Cortex of kidney (tissue), 1 donor: ENCODE measurements at places on chromosomes 6 and 20.

DNA sequence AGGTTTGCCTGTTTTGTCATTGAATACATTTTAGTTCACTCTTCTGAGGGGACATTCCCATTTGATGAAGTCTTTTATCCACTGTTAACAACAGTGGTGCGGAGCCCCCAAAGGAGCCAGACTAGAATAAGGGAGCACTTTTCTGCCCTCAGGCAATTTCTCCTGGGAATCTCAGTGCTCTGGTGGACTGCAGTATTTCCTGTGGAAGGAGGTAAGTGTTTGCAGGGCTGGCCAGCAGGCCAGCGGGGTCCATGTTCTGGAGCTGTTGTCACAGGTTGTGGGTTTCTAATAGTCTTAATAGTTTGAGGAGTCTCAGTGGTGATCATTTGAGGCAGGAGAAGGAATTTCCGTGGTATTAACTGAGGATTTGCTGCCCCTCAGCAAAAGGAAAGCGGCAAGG lies 83.5 kb downstream of the ASXL1 start:
- no peak for DNase-seq

DNA sequence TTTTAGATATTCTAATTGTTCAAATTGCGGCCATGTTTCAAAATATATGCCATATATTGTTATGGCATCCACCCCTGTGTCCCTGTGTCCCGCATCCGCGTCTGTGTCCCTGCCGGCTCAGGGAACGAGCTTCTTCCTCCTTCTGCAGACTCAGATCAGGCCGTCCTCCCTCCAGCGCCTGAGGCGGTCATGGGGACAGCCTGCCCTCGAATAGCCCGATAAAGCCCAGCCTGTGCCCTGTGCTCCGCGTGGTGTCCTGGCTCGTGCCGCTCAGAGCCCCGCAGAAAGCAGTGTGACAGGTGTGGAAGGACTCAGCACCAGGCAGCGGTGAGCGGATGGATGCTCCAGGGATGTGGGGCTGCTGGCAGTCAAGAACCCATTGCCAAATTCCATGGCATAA lies 663.4 kb upstream of the DEFB115 start:
- DNase-seq, result no peak

DNA sequence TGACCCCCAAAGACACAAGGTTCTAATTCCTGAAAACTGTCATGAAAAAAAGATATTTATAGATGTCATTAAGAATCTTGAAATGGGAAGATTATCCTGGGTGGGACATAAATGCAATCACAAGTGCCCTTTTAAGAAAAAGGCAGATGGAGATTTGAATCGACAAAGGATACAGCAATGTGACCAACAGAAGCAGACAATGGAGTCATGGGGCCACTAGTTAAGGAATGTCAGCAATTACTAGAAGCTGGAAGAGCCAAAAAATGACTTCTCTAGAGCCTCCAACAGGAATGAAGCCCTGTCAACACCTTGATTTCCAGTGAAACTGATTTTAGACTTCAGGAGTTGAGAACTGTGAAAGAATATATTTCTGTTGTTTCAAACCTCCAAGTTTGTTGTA lies 448.5 kb downstream of the MEI4 start:
- no peak for DNase-seq

DNA sequence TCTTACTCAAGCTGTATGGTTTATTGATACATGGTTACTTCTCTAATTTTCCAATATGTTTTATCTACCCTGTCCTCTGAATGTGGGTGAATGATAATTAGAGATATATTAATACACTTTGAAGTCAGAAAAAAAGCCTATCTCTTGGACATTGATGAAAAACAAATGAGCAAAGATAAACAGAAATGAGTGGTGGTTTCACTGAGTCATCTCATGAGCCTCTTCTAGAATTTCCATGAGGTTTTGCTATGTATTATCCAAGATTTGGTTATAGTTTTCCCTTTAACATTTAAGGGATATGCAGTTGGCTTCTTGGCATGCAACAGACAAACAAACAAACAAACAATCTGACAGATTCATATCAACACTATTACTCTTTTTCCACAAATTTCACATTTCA lies 586.8 kb downstream of the RFPL4B start:
- no peak for DNase-seq

DNA sequence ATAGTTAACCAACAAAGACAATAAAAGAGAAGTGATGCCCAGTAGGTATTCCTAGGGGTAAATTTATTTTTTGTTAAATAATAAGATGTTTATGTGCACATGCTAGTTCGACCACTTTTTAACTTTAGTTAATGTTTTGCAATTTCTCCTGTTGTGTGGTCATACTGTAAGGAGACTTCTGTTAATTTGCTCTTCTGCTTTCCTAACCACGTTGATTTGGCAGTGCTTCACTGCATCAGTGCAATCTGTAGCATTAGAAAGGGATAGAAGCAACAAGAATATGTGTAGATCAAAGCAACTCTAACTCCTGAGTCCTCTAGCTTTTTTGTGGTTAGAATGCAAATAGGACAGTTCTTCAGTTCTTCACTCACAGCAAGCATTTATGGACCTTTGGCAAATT lies 13.9 kb downstream of the MYB start:
- no peak for DNase-seq

- DNase-seq, result no peak
These were observed 11.5 kb upstream of the TENT5A start for GRCh38 chr6:81763968-81764367.

DNA sequence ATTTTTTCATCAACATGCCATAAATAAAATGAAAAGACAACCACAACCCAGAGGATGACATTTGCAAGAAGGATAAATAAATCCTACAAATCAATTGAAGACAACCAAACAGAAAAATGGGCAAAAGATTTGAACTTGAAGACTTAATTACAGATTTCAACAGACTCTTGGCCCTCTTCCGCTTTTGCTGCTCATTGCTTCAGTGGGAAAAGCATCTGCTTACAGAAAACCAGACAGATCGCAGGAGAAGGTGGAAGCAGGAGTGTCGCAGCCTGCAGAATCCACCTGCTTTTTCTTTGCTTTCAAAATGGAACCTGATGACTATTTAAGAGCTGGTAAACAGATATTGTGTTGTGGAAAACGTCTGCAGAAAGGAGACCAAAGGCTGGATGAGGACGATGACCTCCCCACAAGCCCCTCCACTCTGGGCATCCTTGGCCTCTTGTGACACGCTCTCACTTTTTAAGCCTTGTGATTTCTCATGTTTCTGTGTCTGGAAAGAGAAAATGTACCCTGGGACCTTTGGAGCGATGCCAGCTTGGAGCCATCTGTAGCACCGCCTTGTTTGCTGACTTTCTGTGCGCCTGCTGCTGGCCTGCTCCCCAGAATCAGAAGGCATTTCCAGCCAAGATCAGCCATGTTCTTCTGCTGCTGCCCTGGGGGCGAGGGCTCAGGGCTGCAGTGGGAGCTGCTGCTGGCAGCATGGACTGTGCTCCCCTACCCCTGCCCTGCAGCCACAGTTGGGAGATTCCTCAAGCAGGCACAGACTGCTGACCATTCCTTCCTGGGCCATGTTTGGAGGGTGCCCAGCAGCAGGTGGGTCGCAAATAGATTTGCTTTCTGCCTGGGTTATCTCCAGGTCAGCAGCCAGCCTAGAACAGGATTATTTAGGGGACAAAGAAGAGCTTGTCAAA lies 3.6 kb upstream of the CSTL1 start:
- DNase-seq, result no peak

DNA sequence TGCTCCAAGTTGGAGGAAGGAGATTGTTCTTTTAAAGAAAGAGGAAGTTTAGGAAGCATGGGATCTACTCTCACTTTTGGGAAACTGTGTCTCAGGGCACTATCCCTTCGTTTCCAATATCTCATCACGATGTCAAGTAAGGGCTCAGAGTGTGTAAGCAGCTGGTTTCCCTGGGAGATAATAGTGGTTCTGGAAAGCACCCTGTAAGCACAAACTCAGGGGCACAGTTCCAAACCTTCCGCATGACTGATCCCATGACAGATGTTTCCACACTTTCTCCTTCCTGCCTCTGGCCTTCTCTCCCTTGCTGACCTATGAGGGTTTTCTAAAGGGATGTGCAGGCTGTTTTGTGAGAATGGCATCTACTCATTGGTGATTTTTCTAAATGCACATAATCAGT lies 33.9 kb downstream of the ADTRP start:
- DNase-seq, result no peak

DNA sequence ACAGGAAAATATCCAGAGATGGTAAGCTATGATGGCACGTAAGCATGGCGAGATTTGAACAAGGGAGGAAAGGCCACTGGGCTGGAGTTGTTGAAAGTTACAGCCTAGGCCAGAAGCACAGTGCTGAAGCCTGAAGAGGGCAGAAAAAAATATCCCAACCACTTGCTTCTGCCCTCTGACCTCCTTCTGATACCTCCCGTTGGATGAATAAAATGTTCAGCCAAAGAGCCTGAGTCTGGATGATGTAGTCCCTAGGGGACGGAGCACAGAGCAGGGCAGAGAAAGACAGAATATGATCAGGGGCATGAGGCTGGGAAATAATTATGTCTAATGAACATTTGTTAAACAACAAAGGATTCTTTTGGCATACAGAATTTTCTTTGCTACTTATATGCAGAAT lies 19.7 kb downstream of the KLHL31 start:
- DNase-seq, result no peak

- no peak for DNase-seq
These were observed 207.5 kb downstream of the ZNF217 start for GRCh38 chr20:53385941-53386767.

GRCh38 chr6:15107644-15108382 lies 138.1 kb upstream of the JARID2 start:
- DNase-seq, result no peak

DNA sequence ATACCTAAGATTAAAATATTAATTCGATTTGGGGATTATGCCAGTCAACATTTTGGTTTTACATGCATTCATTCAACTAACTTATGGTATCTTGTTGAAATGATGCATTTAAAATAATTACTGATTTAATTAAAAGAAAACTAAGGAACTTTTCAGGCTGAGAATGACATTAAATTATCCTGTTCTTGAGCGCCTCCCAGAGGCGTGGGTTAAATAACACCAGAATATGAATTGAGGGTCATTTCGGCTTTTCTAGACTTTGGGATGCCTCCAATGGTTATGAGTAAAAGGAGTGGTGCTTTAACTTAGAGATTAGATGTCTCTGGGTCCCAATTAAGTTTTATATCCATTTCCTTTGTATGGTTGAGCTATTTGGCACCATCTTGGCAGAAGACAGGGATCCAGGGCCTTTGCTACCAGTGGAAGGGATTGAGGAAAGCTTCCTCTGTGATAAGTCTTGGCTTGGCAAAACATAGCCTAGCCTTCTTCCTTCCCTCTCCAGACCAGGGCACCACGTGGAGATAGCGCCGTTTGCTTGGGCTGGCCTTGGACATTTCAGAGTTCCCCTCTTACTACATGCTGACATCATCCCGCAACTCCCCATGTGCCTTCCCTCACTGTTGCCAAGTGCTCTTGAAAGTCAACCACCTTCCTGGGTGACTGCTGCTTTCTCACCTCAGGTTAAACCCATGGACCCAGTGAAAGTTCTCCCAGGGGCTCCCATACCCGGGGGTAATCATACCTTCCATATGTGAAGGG lies 28.7 kb downstream of the GNAS start:
- DNase-seq, result no peak

DNA sequence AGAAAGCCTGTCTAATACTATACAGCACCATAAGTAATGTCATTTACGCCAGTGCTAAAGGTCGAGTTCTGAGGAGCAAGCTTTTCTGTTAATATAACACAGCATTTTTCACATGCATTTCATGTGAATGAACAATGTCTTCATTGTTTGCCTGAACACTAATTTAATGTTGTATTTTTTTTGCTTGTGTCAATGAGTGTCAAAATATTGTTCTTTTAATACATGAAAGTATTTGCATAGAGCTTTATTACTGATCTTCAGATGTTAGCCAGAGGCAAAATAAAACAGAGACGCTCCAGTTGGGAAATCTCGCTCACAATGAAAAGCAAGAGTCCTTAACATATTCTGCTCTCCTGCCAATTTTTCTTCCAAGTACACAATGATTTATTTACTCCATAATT lies 151.8 kb downstream of the FOXC1 start:
- no peak for DNase-seq
